Muscle of arm (tissue), 14 donors: ENCODE measurements at places on chromosomes 5 and 9. TPM values are rescaled to one million over a fixed set of nuclear protein-coding genes. Genes with fewer than 3 reads are reported as not detected.

DNA sequence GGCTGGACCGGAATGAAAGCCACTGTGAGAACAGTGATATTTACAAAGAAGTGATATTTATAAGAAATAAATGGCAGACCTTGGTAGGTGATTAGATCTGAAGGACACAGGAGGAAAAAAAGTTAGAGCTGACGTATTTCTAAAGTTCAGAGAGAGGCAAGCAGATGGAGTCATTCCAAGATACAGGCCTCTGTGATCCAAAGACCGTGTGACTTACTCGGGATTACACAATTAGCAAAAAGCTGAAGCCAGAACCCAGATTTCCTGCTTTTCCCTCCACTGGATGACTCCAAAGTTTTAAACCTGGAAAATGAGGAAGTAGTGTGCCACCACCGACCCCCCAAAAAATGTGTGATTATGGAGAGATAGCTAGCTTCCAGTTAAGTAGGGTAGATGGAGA lies 3.1 kb upstream of the DOCK8 start:
- no peak for DNase-seq

GRCh38 chr5:43230707-43231106 lies 38.7 kb downstream of the NIM1K start:
- no peak for DNase-seq

DNA sequence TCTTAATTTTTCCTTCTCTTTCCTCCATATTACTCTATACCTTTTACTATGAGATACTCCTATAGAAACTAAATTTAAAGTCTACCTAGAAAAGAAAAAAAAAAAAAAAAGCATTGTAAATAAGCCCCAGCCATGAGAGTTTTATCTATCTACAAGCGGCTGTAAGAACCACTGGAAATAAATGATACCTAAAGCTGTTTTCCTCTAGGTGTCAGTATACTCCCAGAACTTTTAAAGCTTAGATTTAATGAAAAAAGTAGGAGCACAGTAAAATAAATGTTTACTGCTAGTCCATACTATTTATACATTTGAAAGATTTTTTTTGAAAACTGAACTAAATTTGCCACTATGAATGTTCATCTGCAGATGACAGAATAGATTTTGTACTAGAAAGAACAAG lies 26.2 kb downstream of the TYRP1 start:
- DNase-seq, result no peak

The PNPLA7 gene
- polyA plus RNA-seq, result 1.3 TPM

The CCL27 gene
- 0.57 TPM for polyA plus RNA-seq

The ANKRD18A gene
- polyA plus RNA-seq, result not detected
